CD4-positive, alpha-beta T cell treated with Interleukin-17A for 1 hour (primary cell): ENCODE measurements at places on chromosomes 3 and 15.

DNA sequence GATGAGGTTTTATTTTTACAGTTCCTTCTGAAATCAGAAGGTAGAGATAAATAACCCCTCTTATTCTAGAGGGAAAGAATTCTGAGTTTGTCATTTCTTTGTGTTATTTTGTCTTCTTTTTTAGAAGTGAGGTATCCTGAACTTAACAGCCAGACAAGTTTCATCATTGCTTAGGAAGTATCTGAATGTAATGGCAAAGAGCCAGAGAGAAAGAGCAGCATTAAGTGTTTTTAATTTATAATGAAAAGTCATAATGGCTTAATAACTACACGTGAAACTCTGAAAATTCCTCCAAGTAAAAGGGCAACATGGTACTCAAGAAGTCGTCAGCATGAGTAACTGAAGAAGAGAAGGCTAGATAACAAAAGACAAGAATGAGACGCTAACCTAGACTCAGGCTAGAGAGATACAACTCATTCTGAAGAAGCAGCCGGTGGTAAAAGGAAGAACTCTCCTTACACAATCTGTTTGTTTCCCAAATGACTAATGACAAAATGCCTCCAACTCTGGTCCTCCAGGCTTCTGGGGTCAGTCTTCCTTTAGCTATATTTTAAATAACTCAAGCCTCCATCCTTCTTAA is 116.2 kb upstream of the NECTIN3 start:
- no peak for DNase-seq

DNA sequence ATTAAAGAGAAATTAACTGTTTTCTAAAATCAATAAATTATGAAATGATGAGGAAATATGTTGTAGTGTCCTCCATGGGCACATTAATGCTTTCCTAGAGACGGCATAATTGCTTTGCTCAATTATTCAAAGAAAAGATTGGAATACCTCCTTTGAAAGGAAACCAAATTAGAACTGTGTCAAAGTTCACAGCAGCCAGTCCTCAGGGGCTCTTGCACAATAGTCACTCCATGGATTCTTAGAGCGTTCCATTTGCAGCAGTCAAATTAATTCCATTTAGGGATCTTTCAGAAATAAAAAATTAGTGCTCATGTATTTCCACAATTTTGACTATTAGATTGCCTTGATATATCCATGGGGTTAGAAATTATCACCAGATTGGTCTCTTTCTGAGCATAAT is 841.6 kb upstream of the DPPA4 start:
- no peak for DNase-seq

DNA sequence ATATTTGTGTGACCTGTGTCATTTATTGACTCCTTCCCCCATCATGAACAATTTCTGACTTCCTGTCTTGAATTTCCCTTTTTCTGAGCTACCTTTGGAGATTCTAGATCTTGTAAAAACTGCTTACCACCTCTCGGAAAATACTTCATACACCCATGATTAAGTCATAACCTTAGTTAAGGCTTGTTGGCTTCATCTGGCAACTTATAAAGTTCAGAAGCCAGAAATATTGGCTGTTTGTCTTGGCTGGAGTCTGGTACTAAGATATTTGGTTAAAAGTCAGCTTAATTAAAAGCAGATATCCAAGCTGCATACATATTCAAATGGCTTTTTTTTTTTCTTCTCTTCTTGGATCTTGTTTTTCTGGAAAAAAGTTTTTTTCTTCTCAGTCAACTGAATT is 37.3 kb upstream of the B3GALNT1 start:
- DNase-seq, result no peak

- no peak for DNase-seq
Observed at GRCh38 chr3:129442486-129442885, 2.5 kb downstream of the IFT122 start.

GRCh38 chr15:80579611-80580010 is 115.5 kb upstream of the ABHD17C start:
- no peak for DNase-seq

- DNase-seq, result no peak
Observed at GRCh38 chr15:58274885-58275284, 136.7 kb downstream of the AQP9 start.

DNA sequence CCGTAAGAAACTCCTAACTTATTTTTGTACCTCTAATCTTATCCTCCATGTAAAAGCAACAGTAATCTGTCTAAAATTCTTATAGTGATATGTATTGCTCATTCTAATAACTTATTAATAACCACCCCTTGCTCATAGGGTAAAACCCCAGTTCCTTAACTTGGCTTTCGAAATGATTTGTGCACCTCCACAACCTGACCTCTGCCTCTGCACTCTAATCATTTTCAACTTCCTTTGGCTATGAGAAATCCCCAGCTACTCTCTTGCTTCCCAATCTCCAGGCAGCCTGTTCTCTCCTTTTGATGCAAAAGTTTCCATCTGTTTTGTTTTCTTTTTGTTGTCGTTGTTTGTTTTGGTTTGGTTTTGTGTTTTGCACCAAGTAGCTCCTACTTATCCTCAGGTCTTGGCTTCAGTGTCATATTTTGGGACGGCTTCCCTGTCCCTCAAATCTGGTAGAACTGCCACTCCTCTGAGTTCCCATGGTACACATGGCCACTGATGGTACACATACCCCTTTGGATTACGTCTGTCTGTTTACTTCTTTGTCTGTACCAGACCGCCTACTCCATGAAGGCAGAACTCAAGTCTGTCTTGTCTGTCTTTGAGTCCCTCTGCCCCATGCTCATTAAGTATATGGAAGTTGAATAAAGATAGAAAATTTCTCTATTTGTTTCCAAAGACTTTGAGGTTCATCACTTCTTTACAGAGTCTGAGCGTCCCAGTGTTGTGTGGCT is 105.6 kb upstream of the TGFBR2 start:
- DNase-seq, result no peak

DNA sequence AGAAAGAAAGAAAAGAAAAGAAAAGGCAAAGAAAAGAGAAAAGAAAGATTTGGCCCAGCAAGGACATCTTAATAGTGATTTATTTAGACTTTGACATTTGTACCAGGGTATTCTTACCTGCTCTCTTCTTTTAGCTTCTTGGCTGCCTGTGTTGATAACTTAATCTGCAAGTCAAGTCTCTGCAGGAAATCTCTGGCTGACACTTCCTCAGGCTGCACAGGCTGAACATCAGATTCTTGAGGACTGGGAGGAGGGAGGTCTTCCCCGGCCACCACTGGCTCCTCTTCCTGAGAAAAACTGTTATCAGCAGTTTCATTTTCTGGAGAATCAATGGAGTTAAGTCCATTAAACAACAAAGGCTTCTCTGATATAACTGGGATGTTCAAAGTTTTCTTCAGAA is 12.8 kb downstream of the LYSMD2 start:
- no peak for DNase-seq

DNA sequence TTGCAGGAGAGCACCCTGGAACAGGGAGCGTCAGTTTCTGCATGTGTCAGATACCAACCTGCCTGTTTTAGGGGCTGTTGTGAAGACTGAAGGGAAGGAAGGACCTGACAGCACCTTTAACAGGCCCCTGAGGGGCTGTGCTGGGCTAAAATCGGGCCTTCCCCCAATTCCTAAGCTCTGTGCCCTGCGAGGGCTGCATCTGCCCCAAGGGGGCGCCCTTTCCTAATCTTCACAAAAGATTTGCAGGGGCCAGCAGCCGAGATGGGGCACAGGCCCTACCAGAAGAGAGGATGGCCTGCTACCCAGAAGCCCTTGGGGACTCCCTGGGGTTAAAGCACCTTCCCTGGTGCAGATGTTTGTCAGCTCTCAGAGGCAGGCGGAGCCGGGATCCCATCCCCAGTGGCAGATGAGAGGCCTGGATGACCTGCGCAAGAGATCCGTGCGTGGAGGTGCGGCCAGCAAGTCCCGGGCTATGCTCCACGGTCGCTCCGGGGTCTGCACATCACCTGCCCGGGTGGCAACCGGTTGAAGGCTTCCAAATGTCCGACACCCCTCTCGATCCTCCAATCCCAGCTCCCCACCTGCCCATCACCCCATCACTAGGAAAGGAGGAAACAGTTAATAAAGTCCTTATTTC is 53.6 kb downstream of the RHCG start:
- DNase-seq, result peak; percentile 3

DNA sequence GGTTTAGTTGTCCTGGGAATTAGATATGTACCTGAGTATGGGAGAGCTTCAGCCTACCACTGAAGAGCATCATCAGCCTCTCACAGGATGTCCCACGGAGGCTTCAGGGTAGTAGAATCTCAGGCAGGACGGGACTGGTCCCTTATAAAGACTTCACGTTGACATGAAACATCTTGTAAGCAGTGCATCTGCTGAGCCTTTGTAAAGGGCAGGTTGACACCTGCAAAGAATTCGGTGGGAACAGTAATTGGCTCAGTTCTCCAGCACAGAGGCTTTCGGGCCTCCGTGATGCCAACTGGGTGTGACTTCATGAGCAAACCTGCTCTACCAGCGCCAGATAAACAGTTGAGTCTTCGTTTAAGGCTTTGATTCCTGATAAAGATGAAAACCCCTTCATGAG is 26.9 kb upstream of the AVEN start:
- DNase-seq, result no peak

DNA sequence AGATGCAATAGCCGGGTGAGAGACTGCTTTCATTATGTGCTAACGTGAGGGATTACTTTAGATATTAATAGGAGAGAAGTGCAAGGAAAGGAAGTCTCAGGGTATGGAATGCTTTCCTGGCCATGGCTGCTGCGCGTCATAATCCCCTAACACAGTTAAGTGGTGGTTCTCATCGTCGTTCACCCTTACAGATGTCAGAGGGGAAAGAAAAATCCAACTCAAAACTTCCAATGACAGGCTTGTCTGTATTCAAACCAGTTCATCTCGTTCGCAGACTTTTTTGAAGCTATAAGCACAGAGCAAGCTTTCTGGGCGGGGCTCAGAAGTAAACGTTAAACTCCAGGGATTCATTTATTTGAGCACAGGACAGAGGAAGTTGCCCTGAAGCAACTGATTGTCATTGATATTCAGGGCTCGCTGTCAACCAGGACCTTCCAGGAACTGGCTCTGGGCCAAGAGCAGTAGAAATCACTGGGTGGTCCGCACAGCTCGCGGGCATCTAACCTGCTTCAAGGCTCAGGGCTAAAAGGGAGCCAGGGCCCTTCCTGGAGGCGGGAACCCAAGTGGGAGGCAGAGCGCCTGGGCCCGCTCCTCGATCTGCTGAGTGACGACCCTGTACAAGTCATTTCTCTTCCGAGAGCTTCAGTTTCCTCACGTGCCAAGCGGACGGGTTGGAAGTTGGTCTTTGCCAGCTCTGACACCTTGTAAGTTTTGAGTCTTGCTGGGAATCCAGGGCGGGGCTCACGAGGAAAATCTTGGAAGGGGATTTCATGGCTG is 1.1 kb upstream of the LPP start:
- DNase-seq, result no peak

- no peak for DNase-seq
Observed at GRCh38 chr15:98394546-98394945, 253.8 kb upstream of the IGF1R start.

DNA sequence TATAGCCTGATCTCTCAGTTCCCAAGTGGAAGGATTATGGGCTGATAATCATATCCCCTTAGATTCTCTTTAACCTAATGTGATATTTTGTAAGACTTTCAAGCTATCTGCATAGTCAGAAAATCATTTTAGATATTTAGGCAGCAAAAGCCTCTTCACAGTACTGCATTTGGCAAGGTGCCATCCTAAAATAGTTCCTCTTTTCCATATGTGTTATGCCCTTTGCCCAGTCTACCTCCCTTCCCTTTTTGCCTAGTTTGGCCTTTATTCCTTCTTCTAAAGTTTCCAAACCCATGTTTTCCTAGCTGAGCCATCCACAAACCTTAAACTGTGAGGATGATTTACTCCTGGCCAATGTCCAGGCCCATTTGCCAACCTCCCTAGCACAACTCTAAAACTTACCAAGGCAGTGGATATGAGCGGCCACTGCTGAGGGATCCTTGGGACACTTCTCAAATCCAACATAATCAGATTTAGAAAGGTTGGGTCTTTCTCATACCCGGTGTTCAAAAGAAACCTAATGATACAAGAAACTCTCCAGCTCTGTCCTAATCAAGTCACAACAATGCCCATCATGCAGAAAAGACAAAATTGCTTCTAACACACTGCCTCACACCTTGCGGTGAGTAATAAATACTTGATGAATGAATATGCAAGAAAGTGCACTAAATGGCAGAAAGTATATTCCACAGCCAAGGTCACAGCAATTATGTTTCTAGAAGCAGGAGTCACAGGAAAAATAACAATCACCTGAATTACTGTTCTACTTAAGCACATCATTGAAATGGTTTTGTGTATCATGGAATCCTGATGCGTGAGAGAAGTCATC is 493.9 kb downstream of the NLGN1 start:
- no peak for DNase-seq

GRCh38 chr15:92161039-92161670 is 232.5 kb upstream of the ST8SIA2 start:
- no peak for DNase-seq

DNA sequence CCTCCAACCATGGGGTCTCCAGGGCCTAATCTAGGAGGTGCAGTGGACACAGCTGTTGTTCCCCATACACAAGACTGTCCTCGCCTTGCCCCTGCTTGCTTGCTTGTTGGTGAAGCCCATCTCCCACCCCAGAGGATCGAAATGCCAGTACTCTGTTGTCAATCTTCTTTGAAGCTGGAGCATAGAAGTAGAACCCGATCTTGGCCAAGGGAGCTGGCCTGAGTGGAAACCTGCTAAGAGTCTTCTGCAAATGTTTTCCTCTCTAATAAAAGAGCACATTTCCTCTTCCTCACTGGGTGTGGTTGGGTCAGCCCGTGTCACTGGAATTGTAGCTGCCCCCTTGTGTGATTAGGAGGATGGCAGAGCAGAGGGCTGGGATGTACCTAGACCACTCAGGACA is 85.4 kb downstream of the HES1 start:
- DNase-seq, result no peak

DNA sequence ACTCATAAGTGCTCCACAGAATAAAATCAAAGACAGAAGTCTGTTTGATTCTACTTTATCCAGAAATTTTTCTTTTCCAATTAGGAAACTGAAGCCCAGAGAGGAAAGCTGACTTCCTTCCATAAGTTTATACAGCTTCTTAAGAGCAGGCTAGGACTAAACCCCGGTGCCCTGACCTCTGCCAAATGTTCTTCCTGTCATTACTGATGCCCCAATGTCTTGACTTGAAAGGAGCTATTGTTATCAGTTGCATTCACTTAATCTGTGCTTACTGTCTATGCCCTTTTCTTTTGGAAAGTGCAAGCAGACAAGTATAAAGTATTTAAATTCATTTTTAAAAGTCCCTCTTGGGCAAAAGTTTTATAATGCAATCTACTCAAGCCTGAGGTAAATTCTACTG is 18.1 kb downstream of the CD200 start:
- no peak for DNase-seq

- DNase-seq, result no peak
Observed at GRCh38 chr3:15220661-15221060, 14.6 kb downstream of the CAPN7 start.
